ENCODE measurements at places on chromosomes 5 and 9.
A peak's percentile ranks its signal among the peaks of the same experiment; 100 is the strongest.

DNA sequence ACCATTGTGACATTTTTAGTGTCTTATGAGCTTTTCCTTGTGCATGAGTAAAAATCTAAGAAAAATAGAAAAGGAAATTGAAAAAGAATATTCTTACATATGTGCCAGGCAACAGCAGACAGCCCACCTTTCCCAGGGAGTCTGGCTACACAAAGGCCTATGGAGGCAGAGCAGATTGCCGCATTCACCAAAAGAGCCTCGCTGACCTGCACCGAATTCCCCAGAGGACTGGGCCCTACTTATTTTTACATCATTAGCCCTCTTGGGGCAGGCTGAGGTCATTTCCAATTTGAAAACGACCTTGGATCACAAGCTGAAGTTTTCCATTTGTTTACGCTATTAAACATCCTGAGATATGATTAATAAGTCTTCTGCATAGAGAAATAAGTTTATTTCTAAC, 66.2 kb upstream of the WDR41 start:
- no peak for DNase-seq

GRCh38 chr5:123294544-123294943, 128.7 kb downstream of the CEP120 start:
- DNase-seq = no peak

DNA sequence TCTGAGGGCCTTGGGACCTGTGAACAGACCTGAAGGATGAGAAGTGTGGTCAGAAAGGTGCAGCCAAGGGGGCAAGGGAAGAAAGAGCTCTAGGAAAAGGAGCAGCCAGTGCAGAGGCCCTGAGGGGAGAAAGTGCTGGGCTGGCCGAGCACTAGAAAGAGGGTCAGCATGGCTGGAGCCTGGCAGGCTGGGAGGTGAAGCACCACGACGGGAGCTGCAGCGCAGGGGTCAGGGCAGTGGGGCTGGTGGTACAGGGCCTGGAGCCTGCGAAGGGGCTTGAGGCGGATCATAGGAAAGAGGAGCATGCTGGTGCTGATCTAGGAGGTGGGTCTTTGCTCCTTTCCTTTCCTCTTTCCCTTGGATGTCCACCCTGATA, 9.1 kb upstream of the SYNPO start:
- no peak for DNase-seq

DNA sequence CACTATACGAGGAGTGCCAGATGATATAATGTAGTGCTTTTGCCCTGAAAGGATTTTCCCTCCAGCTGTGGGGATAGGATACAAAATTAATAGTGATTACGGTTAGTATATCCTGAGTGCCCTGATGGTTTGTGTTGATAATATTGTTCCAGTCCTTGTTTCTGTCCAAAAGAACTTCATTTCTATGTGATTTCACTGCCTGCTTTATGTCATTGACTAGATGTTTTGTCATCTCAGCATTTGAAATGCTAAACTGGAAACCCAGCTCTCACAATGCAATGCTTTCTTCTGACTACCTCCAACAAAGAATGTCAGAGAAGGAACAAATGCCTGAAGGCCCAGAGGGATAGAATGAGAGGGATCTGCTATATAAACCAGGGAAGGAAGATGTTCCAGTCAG, 177.8 kb downstream of the NIPBL start:
- DNase-seq = peak; percentile 49

DNA sequence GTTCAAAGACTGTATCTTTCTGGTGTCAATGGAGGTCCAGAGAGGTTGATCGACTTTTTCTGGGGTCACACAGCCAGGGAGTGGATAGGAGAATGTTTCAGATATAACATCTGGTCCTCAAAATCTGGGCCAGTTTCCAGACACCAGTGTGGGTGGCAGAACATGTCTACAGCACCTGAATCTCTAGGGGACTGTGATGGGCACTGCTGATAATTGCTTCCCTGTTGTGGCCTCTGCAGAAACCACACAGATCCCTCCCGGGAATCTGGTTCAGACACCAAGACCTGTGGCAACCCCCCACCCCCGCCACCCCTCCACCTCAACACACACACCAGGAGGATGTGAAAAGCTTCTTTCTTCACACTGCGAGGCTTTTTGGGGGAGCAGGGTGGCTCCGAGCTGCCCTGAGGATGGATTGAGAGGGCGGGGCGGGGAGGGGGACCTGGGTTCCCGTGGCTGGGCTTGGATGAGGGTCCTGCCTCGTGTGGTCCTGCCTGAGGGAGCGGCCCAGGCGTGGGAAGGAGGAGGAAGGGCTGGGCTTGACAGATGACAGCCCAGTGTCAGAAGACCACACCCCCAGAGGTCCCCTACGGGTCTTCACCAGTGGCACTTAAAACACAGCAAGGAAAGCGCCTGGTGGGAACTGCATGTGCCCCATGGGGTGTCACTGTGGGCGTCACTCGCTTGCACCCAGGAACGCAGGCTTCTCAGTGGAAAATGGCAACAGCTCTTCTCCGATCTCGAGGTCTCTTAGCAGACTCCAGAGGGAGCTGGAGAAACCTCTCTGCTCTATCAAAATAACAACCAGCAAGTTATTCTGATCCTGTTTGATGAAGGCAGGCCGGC, 55.2 kb downstream of the TRIP13 start:
- no peak for DNase-seq

DNA sequence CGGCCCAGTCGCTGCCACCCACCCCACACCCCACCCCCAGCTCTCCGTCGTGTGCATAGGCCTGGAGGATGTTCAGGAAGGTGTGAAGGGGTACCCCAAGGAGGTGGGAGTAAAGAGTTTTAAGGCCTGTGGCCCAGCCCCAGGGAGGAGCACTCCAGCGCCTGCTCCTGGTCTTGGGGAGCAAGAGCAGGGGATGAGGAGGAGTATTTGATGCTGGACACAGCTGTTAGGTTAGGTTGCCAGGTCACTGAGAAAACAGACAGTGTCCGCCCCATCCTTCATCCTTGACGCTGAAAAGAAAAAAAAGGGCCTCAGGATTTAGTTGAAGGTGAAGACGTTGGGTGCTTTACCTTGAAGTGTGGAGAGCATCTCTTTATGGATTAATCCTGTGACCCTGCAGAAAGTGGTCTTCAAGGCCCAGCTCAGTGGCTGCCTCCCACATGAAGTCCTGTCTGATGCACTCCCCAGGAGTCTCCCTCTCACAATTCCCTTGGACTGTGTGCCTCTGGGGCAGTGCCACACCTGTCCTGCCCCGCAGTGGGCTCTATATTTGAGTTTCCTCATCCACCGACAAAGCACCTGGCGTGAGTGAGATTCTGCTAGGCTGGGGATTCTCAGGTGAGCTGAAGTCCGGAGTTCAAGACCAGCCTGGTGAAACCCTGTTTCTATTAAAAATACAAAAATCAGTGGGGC, 101.8 kb downstream of the SPRY4 start:
- no peak for DNase-seq

GRCh38 chr5:88952996-88953643, 70.1 kb upstream of the MEF2C start:
- no peak for DNase-seq

- DNase-seq = no peak
Measured at GRCh38 chr9:14175778-14176177, 138.2 kb downstream of the NFIB start.

DNA sequence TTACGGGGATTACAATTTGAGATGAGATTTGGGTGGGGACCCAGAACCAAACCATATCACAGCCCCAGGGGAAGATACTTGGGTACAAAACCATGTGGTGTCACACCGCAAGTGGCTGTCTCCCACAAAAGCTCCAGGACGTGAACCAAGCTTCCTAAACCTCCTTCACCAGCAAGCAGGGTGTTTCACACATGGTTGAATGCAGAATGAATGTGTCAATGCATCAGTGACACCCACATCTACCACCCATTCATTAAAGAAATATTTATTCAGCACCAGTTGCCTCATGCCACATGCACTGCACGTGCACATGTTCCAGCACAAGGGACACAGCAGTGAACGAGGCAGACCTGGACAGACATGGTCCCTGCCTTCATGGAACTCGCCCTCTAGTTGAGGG, 70.9 kb upstream of the SPOCK1 start:
- DNase-seq = no peak
